ENCODE measurements at places on chromosomes 4 and X.

DNA sequence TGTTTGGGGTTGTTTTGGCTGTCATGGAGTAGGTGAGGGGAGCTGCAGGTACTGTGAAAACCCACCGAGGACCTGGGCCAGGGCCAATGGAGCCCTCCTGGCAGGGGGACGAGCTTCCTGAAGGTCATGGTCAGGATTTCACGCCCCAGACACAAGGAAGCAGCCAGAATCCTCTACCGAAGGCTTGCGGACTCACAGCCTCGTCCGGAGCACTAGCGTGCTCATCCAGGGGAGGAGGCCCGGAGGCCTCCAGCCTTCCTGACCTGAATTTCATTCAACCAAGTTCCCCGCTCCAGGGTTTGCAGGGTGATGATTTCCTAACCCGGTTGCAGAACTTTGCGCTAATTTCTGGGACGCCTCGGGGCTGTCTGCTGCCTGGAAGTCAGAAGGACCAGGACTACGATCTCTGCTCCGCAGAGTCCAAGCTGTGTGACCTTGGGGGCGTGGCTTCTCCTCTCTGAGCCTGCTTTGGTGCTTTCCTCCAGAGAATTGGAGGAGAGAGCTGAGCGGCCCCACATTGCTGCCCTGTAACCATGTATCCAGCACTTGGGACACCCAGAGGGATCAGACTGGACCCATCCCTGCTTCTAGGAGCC lies 56.2 kb upstream of the ADRA2C start:
- DNase-seq = no peak

DNA sequence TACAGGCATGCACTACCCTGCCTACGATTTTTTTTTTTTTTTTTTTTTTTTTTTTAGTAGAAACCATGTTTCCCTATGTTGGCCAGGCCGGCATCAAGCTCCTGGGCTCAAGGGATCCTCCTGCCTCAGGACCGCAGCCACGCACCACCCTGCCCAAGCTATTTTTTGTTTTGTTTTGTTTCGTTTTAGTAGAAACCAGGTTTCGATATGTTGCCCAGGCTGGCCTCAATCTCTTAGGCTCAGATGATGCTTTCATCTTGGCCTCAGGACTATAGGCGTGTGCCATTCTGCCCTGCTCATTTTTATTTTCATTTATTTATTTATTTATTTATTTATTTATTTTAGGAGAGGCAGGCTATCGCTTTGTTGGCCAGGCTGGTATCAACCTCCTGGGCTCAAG lies 1.2 kb upstream of the SSX3 start:
- no peak for DNase-seq

DNA sequence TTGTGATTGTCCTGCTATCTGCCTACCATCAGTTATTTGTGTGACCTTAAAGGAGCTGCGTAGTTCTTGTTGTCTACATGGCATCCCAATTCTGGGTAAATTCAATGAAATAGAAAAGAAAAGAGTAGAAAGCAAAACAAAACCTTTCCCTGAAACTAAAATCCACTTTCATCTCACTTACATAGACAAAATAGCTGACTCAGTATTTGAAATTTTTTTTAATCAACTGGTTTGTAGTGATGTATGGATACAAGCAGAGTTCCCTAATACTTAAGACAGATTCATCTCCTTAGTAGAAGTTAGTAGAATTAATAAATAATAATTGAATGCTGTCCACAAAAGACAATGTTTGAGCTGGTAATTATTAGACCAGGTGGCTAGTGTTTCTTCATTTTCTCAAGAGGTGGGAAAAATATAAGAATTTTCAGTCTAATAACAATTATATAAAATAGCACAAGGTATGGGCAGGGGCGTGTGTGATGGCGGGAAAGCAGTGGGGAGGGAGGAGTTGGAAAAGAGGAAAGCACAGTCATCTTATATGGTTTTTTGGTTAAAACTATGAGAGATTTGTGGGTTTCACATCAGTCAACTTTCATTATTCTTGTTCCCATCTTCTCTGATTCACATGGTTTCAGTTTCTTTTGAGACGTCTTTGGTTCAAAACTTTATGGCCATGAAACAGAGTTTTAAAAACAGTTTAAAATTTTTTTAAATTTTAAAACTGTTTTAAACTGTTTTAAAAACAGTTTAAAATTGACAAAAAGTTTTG lies 275.2 kb downstream of the SPRY1 start:
- DNase-seq = no peak

- no peak for DNase-seq
Measured at GRCh38 chr4:112896609-112897190, 152.8 kb upstream of the ANK2 start.

- DNase-seq = no peak
Measured at GRCh38 chr4:166017804-166018203, 144.8 kb downstream of the TLL1 start.

- DNase-seq = no peak
Measured at GRCh38 chr4:108092288-108092687, 76.4 kb downstream of the LEF1 start.

- no peak for DNase-seq
Measured at GRCh38 chr4:158571736-158572135, 50.1 kb downstream of the RXFP1 start.

DNA sequence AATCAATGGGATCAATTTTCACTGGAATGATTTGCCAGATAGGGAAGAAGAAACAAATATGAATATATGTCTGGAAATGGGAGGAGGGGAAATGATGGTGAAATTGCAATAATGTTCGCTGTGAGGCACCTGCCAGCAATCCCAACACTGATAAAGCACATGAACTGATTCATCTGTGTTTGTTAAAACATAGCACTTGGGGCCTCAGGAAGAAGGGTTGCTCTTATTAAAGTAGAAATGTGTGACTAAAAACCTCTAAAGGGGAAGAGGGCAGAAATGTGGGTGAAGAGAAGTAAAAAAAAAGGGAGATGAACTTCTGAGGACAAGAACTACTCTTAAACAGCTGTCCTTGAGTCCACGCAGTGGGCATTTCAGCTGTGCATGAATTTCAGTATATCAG lies 101.4 kb downstream of the C4orf51 start:
- no peak for DNase-seq

GRCh38 chr4:123218981-123219380 lies 177.6 kb upstream of the SPRY1 start:
- no peak for DNase-seq

GRCh38 chr4:128776794-128777216 lies 32.7 kb upstream of the JADE1 start:
- DNase-seq = no peak

DNA sequence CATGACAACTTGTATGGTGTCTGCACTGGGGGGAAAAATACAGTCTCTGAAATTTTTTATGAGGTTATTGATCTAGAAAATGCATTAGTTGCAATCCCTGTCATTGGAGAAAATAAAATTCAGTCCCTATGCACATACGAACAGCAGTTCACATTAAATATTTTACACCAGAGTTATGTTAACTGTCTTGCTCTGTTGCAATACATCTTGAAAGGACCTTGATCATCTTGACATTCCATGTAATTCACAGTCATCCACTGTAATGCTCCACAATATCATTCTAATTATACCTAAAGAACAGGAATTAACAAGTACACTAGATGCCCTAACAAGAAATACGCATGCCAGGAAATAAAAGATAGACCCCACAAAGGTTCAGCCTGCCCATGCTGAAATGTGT lies 934.6 kb upstream of the PCDH10 start:
- DNase-seq = no peak

GRCh38 chr4:3193531-3194203 lies 55.3 kb upstream of the MSANTD1 start:
- no peak for DNase-seq

DNA sequence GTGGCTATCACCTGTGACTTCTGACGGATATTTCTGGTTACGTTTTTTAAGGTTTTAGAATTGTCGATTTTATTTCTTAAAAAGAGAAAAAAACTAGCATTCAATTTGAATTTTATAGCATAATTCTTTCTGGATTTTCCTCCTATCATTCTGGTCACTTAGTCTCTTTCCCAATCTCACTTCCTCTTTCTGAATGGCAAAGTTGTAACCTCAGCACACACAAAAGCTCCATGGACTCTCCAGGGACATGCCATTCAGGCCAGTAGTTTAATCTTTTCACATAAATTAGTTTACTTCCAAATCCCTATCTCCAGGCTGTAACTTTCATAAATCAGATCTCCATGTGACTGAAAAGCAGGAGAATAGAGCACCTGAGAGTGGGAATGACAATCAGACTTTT lies 110.7 kb downstream of the ARAP2 start:
- no peak for DNase-seq

GRCh38 chr4:37453281-37453998 lies 208.9 kb downstream of the NWD2 start:
- DNase-seq = peak; percentile 7

- no peak for DNase-seq
Measured at GRCh38 chrX:17669891-17670290, 67.4 kb upstream of the SCML1 start.

- no peak for DNase-seq
Measured at GRCh38 chr4:30875658-30876269, 155.6 kb downstream of the PCDH7 start.

DNA sequence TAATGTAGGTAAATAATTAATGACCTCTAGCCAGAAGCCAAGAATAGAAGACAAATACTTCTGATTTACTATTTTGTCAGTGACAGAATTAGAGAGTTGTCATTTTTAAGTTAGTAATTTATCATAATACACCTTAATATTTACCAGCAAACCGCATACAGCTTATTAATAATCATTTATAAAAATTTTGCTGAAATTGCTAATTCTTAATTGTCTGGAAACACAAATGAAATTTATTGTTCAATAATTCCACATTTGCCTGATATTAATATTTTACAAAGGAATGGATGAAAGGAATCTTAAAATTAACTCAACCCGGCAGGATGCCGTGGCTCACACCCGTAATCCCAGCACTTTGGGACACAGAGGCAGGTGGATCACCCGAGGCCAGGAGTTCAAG lies 44.7 kb downstream of the PROM1 start:
- DNase-seq = no peak

- DNase-seq = no peak
Measured at GRCh38 chr4:143597276-143597675, 83.8 kb downstream of the SMARCA5 start.

DNA sequence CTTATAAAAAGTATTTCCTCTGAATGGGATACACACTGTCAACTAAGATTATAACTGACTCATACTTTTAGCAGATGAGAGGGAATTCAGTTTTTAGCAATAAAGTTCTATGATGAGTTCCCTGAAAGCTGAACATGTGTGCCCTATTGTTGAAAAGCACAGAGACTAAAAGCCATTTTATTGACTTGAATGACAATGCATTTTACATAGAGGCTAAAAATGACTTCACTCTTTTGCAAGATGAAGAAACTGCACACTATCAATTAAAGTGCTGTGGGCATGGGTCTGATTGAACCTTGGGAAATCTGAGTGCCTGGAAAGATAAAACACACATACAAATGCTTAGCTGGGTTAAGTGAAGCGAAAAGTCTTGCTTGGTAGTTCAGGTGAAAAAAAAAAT lies 633.4 kb downstream of the PDHA2 start:
- no peak for DNase-seq

DNA sequence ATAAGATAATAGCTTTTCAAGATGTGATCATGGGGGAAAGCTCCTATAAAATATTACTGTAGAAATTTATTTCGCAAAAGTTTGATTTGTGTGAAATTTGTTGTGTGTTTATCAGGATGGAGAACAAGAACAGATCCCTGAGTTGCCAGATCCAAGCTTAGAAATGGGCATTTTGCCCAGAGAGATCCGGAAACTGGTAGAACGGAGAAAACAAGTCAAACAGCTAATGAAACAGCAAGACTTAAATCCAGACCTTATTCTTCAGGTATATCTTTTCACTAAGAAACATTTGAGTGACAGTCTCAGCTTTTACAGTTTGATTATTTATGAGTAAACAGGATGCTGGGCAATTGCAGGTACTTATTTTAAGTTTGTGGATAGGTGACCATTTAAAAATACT lies 54.5 kb downstream of the POLA1 start:
- no peak for DNase-seq

GRCh38 chr4:174041555-174042105 lies 241.8 kb downstream of the FBXO8 start:
- DNase-seq = no peak

GRCh38 chrX:82848111-82848510 lies 660.0 kb upstream of the POU3F4 start:
- no peak for DNase-seq

GRCh38 chr4:138021139-138021830 lies 220.9 kb downstream of the SLC7A11 start:
- no peak for DNase-seq

DNA sequence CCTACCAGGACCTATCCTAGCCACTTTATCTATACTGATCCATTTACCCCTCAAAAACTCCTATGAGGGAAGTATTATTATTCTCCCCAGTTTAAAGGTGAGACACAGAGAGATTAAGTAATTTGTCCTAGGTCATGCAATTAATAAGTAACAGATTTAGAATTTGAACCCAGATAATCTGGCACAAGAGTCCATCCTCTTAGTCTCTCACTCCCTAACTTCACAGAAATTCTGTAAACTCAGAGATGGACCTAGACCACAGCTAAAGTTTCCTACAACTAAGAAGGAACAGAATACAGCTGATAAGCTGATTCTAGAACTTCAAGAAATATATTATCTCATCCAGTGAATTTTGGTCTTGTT lies 58.7 kb downstream of the TEC start:
- DNase-seq = no peak

GRCh38 chr4:184328022-184328736 lies 110.5 kb upstream of the ENPP6 start:
- no peak for DNase-seq

GRCh38 chr4:182869697-182870096 lies 47.5 kb downstream of the DCTD start:
- no peak for DNase-seq

DNA sequence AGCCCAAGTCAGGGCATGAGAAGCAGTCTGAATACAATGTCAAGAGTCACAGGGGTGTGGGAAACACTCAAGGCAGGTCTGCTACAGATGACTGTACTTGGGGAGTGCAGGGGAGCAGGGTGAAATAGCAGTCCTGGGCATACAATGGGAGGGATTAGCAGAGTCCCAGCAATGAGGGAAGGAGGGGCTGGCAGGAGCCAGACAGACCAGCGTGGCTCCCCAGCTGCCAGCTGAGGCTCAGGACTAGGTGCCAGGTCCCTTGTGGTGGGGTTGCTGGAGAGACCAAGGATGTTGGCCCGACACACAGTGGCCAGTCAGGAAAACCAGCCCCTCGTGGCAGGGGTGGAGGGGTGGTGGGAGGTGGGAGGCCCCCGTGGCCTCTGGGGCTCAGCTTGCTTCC lies 86.6 kb downstream of the RTL5 start:
- no peak for DNase-seq

GRCh38 chr4:102717448-102718092 lies 43.2 kb downstream of the MANBA start:
- no peak for DNase-seq

GRCh38 chr4:121243485-121243884 lies 79.4 kb upstream of the TNIP3 start:
- DNase-seq = no peak

DNA sequence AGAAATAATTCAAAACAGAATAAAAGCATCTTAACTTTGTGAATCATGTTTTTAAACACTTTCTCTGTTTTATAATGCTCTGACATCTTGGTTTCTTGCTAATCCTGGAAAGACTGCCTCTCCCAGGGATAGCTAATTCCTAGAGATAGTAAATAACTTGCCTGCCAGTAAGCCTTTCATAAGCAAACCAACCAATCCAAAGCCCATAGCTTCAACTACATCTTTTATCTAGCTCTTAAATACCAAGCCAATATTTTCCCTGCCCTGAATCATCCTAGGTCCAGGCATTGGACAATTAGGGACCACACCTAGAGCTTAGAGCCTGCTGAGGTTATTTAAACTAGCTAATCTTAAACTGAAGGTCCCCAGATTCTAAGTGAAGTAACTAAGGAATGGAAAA lies 223.7 kb upstream of the DIPK2B start:
- no peak for DNase-seq
